ENCODE measurements at places on chromosomes 13 and 19. TPM values are rescaled to one million over a fixed set of nuclear protein-coding genes. Genes with fewer than 3 reads are reported as not detected.

Gene RUVBL2
- 128 TPM for total RNA-seq

Gene POGLUT2
- 14.6 TPM for total RNA-seq

Gene RELB
- 11.7 TPM for total RNA-seq

GRCh38 chr13:45143346-45143751 lies 23.0 kb downstream of the GTF2F2 start:
- DNase-seq: peak; percentile 33

DNA sequence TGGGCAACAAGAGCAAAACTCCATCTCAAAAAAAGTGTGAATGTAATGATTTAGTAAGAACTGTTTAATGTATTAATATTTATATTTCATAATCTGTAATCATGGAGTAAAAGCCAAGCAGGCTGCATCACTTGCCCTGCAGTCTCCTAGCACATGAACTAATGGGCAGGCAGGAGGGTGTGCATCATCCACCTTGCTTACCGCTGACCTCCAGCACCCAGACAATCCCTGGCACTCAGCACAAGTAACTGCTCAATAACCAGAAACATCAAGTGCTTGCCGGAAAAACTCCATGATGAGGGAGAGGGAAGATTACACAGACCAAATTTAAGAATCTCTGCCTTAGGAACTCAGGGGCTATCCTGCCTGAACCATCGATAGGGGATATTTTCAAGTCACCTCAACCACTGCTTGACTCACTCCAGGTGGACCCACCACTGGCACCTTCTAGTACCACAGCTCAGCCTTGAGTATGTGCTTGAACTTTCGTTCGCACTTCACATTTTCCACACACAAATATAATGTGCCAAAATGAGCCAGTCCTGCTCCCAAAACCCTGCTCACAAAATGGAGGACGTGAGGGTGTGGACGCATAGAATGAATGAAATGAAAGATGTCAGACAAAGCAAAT lies 18.6 kb downstream of the BRD4 start:
- DNase-seq: no peak

GRCh38 chr13:26531742-26532141 lies 25.7 kb upstream of the WASF3 start:
- DNase-seq: no peak

DNA sequence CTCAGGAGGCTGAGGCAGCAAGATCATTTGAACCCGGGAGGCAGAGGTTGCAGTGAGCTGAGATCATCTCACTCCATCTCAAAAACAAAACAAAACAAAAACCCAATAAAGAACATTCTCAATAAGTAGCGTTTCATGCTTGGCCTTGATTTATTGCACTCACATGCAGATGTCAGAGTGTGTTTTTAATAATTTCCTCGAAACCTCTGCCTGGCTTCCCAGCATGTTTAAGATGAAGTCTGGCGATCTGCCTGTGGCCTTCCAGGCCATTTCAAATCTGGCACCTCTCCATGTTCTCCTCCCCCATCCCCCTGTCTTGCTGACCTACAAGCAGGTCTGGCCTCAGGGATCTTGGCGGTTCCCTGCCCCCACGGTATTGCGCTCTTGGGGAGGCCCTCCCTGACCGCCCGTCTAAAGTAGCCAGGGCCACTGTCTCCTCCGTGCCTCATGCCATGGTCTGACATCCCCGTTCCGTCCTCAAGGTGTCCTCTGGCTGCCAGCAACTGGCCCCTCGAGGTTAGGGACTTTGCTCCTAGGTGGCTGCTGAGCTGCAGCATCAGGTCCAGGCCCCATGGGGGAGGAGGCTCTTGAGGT lies 1.6 kb downstream of the WDR88 start:
- no peak for DNase-seq

- DNase-seq: no peak
Observed at GRCh38 chr13:65416784-65417183, 1813.4 kb downstream of the PCDH9 start.
